ENCODE measurements at places on chromosomes 4 and X. TPM values are rescaled to one million over a fixed set of nuclear protein-coding genes. Genes with fewer than 3 reads are reported as not detected.

Gene PIR
- 40.8 TPM for total RNA-seq

Gene REELD1
- total RNA-seq = not detected

Gene SCRG1
- 0.49 TPM for total RNA-seq

Gene OTUD6A
- total RNA-seq = not detected

Gene GNRHR
- total RNA-seq = not detected

Gene NCAPG
- 60.1 TPM for total RNA-seq

Gene GAGE13
- not detected for total RNA-seq

Gene ATOH1
- total RNA-seq = not detected

Gene XAGE1A
- not detected for total RNA-seq

Gene HERC6
- 4.9 TPM for total RNA-seq

Gene BEND2
- not detected for total RNA-seq

Gene TRAM1L1
- total RNA-seq = 4.3 TPM
